Type B pancreatic cell (in vitro differentiated cells): ENCODE measurements at places on chromosomes 1 and 21. TPM values are rescaled to one million over a fixed set of nuclear protein-coding genes. Genes with fewer than 3 reads are reported as not detected.

Gene NIBAN1
- total RNA-seq: 3.1 and 3.5 TPM in 2 replicates

Gene EEIG2
- 8.9 and 11.2 TPM in 2 replicates for total RNA-seq

DNA sequence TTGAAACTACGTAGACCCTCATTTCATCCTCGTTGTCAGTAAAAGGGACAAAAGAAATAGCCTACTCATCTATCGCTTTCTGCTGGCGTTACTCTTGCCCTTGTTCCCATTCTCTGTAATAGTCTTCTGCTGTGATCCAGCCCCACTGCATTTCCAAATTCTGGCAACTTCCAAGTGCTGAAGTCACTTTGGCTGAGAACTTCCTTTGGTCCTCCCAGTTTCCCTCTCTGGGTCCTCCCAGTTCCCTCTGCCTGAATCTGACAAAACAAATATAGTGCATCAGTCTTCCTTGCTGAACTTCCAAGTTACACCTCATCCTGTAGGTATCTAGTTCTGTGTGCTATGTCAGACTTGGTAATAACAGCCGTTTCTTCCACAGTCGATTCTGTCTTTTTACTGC lies 47.0 kb upstream of the PLA2G4A start:
- no peaks in the 10 kb centered on the region for H3K4me1 ChIP-seq
- H3K36me3 ChIP-seq: no peaks in the 10 kb centered on the region
- no peak overlapping the region for H3K4me3 ChIP-seq
- no peak overlapping the region for H3K27ac ChIP-seq
- DNase-seq: no peak

DNA sequence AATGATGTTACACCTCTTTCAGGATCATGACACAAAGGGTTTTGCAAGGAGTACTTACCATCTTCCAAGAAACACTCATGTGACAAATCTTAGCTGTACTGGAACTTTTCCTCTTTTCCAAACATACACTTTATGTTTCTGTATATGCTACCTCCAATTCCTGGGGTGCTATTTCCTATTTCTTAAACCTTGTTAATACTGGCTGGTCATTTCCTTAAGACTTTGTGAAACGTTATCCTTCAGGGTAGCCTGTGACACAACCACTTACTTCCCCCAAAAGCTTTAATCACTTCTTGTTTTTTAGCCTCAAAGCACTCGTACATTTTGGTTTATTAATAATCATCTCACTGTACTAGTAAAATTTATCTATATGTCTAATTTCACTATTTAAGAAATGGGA lies 39.4 kb downstream of the OR10Z1 start:
- no peak for DNase-seq
- H3K4me3 ChIP-seq: no peak overlapping the region
- no peaks in the 10 kb centered on the region for H3K4me1 ChIP-seq
- H3K36me3 ChIP-seq: no peaks in the 10 kb centered on the region

DNA sequence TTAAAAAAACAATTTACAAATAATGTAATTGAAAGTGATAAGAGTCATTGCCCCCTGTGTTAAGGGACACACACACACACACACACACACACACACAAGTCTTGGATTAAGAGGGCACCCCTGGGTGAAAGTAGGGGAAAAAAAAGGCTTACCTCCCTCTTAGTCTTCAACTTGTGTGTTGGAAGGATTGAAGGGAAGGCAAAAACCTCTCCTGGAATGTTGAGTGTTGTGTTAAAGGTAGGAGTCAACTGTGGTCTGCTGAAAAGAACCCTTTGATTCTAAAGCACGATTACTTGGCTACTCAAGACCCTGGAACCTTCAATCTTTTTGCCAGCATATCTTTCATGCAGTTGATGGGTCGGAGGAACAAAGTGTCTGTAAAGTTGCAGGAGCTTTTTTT lies 6.4 kb downstream of the PBX1 start:
- peak overlapping the region; percentile 81 for H3K27ac ChIP-seq
- peaks cover 59% of the 10 kb centered on the region for H3K36me3 ChIP-seq
- H3K4me1 ChIP-seq: peaks cover 44% of the 10 kb centered on the region
- no peaks in the 10 kb centered on the region for H3K27me3 ChIP-seq
- DNase-seq: no peak
- H3K4me3 ChIP-seq: peak overlapping the region; percentile 90

DNA sequence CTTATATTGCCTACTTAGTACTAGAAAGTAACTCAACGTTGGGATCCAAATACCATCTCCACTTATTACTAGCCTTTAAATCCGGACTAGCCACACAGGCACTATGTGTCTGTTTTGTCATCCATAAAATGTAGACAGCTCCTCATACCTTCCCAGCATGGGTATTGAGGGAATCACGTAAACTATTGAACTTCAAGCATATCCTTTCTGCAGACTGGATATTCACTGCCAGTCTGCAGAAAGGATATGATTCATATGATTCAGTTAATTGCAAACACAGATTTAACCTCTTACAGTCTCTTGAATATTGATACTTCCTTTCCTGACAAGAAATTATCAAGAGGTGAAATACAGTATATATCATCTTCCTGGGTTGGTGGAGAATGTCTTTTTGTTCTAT lies 186.0 kb downstream of the LEPR start:
- no peak for DNase-seq
- no peaks in the 10 kb centered on the region for H3K36me3 ChIP-seq
- no peaks in the 10 kb centered on the region for H3K27me3 ChIP-seq

DNA sequence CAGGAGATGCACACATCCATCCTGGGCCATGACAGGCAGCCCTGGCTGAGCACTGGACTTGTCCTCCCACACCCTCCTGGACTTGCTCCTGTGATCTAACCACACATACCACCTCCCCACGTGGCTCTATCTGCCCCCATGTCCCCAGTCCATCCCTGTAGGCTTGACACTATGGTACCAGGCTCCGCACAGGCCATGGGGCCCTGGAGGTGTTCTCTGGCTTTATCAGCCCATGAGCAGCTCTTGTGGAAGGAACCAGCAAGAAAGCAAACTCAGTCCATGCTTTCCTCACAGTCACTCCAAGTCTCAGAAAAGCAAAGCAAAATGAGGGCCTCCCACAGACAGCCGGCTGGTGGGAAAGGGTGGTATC lies 61.6 kb downstream of the CD46 start:
- H3K36me3 ChIP-seq: peaks cover 13% of the 10 kb centered on the region
- DNase-seq: no peak
- H3K4me3 ChIP-seq: no peak overlapping the region
- no peaks in the 10 kb centered on the region for H3K27me3 ChIP-seq
- H3K4me1 ChIP-seq: peaks cover 3% of the 10 kb centered on the region

- peaks cover 11% of the 10 kb centered on the region for H3K36me3 ChIP-seq
- DNase-seq: no peak
- no peaks in the 10 kb centered on the region for H3K27me3 ChIP-seq
- H3K27ac ChIP-seq: no peak overlapping the region
- H3K4me1 ChIP-seq: no peaks in the 10 kb centered on the region
- H3K4me3 ChIP-seq: no peak overlapping the region
These were observed 17.5 kb downstream of the PSMB2 start for GRCh38 chr1:35623832-35624231.

- H3K4me1 ChIP-seq: peaks cover 69% of the 10 kb centered on the region
- peak overlapping the region; percentile 24 for H3K27ac ChIP-seq
These were observed 31.3 kb downstream of the WNT4 start for GRCh38 chr1:22111620-22112019.

GRCh38 chr1:21234779-21235178 lies 55.5 kb downstream of the ECE1 start:
- no peak overlapping the region for H3K4me3 ChIP-seq
- DNase-seq: no peak
- H3K4me1 ChIP-seq: peaks cover 15% of the 10 kb centered on the region

DNA sequence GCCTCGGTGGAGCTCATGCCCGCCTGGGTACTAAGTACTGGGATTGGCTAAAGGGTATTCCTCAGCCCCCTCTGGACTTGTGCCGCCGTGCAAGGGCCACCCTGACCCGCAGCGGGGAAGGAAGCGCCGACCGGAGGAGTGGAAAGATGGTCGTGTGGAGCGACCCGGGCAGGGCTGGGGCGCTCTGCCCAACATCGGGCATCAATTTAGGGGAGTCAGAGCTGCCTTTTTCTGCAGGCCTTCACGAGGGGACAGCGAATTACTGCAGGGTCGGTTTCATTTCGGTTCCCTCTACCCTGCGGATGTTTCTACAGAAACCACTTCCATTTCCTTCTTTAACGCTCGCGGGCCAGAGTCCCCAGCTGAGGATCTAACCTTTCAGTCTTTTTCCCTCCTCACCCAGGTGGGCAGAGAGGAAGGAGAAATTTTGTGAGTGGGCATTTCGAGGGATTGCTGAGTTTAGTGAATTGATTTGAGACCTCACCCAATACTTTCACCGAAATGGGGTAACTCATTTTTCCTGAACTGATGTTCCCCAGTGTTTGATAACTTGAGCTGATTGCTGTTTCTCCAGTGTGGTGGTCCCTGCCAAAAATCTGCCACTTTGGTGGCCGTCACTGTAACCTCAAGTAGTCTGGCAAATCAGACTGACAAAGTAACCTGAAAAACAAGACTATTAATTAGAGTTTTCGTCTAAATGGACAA lies 1.1 kb downstream of the TOR1AIP1 start:
- DNase-seq: no peak
- peak overlapping the region; percentile 100 for H3K27ac ChIP-seq
- peak overlapping the region; percentile 98 for H3K4me3 ChIP-seq
- no peaks in the 10 kb centered on the region for H3K27me3 ChIP-seq

DNA sequence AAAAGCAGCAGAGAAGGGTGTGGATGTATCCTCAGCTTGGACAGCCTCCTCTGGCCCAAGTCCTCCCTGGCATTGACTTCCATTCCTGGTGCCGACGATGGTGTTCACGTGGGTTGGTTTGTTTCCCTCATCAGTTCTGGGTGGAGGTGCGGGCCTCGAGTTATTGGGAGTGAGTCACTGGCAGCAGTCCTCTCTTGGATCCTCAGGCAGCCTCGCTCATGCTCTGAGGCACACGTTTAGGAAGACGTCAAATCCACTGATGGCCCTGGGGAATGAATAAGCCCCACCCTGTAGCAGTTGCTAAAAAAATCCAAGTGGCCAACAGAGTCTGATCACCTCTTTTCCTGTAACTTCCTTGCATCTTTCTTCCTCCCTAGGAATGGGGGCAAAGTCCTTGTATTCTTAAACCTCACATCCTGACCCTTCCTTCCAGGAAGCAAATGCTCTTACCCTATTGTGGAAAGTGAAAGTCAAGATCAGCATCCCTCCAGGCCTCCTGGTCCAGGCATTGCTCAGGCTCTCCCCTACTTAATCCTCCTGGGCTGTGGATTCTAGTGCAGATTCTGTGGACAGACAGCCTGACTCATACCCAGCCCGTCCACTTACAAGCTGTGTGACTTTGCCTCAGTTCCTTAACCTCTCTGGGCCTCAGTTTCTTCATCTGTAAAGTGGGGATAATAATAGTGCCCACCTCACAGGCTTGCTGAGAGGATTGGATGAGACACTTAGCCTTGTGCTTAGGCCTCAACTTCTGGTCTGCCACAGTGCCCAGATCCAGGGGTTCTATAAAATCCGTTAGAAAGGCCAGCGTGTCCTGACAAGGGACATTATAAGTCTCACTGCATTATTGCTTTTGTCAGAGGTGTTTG lies 111.1 kb downstream of the TLR5 start:
- no peak overlapping the region for H3K27ac ChIP-seq
- H3K36me3 ChIP-seq: no peaks in the 10 kb centered on the region
- H3K27me3 ChIP-seq: peaks cover 37% of the 10 kb centered on the region
- H3K4me1 ChIP-seq: peaks cover 32% of the 10 kb centered on the region
- DNase-seq: no peak

GRCh38 chr1:197559244-197559643 lies 216.0 kb downstream of the DENND1B start:
- H3K4me1 ChIP-seq: no peaks in the 10 kb centered on the region
- no peak for DNase-seq
- no peak overlapping the region for H3K4me3 ChIP-seq
- no peaks in the 10 kb centered on the region for H3K36me3 ChIP-seq
- H3K27ac ChIP-seq: no peak overlapping the region
- no peaks in the 10 kb centered on the region for H3K27me3 ChIP-seq

GRCh38 chr1:1794999-1795398 lies 16.7 kb upstream of the NADK start:
- no peaks in the 10 kb centered on the region for H3K27me3 ChIP-seq
- H3K4me1 ChIP-seq: no peaks in the 10 kb centered on the region
- no peak for DNase-seq

- peak overlapping the region; percentile 46 for H3K4me3 ChIP-seq
- H3K4me1 ChIP-seq: peaks cover 43% of the 10 kb centered on the region
- H3K27ac ChIP-seq: peak overlapping the region; percentile 94
- peaks cover under 1% of the 10 kb centered on the region for H3K36me3 ChIP-seq
- no peaks in the 10 kb centered on the region for H3K27me3 ChIP-seq
These were observed 41.3 kb upstream of the BMP8B start for GRCh38 chr1:39829791-39830533.

DNA sequence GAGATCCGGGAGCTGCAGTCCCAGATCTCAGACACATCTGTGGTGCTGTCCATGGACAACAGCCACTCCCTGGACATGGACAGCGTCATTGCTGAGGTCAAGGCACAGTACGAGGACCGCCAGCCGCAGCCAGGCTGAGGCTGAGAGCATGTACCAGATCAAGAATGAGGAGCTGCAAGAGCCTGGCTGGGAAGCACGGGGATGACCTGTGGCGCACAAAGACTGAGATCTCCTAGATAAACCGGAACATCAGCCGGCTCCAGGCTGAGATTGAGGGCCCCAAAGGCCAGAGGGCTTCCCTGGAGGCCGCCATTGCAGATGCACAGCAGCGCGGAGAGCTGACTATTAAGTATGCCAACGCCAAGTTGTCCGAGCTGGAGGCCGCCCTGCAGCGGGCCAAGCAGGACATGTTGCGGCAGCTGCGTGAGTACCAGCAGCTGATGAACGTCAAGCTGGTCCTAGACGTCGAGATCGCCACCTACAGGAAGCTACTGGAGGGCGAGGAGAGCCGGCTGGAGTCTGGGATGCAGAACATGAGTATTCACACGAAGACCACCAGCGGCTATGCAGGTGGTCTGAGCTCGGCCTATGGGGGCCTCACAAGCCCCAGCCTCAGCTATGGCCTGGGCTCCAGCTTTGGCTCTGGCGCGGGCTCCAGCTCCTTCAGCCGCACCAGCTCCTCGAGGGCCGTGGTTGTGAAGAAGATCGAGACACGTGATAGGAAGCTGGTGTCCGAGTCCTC lies 25.5 kb downstream of the ETV3L start:
- DNase-seq: no peak
- H3K27me3 ChIP-seq: peaks cover 11% of the 10 kb centered on the region
- H3K27ac ChIP-seq: no peak overlapping the region
- H3K4me1 ChIP-seq: no peaks in the 10 kb centered on the region
- no peaks in the 10 kb centered on the region for H3K36me3 ChIP-seq

DNA sequence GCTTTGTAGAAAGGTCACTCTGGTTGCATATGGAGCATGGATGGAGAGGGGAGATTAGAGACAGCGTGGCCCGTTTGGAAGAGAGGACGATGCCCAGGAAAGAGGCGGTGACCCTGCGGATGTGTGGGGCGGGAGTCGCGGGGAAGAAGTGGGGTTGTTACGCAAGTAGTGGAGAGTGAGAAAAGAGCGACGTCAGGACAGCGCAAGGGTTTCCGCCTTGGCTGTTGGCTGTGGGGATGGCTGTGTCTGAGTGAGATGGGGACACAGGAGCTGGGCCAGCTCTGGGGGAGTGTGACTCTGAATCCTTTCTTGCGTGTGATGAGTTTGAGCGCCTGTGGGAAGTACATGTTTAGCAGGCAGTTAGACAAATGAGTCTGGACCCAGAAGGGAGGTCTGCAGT lies 3.8 kb downstream of the B4GALT2 start:
- H3K27ac ChIP-seq: peak overlapping the region; percentile 23
- no peak for DNase-seq

GRCh38 chr1:206672011-206672688 lies 12.6 kb upstream of the MAPKAPK2 start:
- no peak for DNase-seq
- peaks cover 12% of the 10 kb centered on the region for H3K27me3 ChIP-seq
- H3K4me1 ChIP-seq: peaks cover 5% of the 10 kb centered on the region
- H3K27ac ChIP-seq: no peak overlapping the region
